Skin of body (tissue), 3 donors: ENCODE measurements at places on chromosomes 12 and 14. TPM values are rescaled to one million over a fixed set of nuclear protein-coding genes. Genes with fewer than 3 reads are reported as not detected.

Gene MANSC4
- total RNA-seq = not detected

- no peak for DNase-seq
Measured at GRCh38 chr14:76812093-76812421, 625 bp downstream of the ANGEL1 start.

Gene GLIPR1L1
- total RNA-seq = not detected

Gene LRIG3
- 241 TPM for total RNA-seq

- no peak for DNase-seq
Measured at GRCh38 chr14:50678163-50678562, 10.1 kb upstream of the SAV1 start.

DNA sequence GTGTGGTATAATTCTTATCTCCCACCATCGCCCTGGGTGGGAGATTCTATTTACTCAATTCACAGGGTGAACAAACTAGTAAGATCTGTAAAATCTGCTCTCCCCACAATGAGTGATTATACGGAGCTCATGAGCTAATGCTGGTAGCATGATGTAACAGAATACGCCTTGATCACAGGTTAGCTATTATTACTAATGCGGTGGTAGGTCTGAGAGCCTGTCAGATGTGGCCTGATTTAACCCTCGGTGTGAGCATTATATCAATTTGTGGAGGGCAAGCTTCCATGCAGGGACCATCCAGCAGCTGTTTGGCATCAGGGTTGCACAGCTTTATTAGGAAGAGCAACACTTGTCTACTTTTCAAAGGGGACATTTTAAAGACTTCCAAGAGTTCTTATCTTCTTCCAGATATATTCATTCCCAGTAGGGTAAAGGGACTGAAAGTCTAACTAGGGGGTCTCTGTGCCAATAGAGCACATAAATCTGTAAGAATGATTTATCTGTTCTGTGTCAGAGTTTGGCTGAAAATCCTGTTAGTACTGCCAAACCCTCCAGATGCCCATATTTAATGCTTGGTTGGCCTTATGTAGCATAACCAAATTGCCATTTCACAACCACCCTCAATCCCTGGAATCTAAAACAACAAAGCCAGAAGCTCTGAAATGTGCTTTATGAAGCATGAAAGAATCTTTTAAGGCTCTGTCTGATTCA lies 18.7 kb downstream of the TSHR start:
- DNase-seq = peak; percentile 61

GRCh38 chr12:26292596-26292995 lies 97.2 kb downstream of the SSPN start:
- no peak for DNase-seq

GRCh38 chr12:19533567-19533966 lies 94.3 kb downstream of the AEBP2 start:
- no peak for DNase-seq

DNA sequence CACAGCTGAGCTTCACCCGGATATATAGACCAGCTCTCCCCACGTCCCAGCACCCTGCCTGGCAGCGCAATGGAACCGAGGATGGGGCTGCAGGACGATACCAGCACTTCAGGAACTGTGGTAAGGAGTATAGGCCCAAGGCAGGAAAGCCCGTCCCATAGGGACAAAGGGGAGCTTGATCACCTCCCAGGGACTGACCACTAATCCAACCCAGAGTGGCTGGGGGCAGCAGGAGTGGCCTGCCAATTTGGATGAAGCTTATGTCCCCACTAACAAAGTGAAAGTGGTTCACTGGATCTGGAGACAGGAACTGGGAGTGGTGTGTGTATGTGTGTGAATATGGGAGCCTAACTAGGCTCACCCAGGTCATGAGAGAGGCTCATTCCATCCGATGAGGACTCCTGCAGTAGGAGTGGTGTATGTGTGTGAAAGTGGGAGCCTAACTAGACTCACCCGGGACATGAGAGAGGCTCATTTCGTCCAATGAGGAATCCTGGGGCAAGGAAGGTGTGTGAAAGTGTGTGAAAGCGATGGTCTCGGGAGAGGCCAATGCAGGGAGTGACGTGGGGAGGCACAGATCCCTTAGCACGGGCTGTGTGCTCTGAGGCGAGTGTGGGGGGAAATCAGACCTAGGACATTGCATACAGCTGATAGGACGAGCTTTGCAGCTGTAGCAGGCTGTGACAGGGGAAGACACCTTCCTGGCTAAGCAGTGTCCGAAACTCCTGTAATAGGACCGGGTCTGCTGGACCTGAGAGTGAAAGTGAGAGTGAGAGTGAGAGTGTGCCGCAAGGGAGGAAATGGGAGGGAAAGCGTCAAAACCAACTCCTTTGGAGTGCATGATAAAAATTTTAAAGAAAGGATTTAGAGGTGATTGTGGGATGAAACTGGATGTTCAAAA lies 25.7 kb downstream of the KLRK1 start:
- peak; percentile 49 for DNase-seq

DNA sequence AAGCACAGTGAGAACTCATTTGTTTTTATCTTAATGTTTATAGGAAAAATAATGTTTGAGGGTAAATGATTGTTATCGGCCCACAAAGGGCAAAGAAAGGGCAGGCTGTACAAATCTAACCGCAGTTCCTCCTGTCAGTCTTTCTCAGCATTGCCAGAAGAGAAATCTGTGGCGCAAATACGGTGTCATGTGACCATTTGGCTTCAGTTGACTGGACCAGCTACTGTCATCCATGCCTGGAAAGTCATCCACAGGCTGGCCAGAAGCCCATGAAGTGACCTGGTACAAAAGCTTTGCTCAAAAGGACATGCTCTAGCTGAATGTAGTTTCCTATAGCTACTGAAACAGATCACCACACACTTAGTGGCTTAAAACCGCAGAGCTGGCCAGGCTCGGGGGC lies 43.6 kb downstream of the HCAR2 start:
- DNase-seq = no peak

GRCh38 chr14:69532561-69533340 lies 41.9 kb downstream of the CCDC177 start:
- DNase-seq = no peak

DNA sequence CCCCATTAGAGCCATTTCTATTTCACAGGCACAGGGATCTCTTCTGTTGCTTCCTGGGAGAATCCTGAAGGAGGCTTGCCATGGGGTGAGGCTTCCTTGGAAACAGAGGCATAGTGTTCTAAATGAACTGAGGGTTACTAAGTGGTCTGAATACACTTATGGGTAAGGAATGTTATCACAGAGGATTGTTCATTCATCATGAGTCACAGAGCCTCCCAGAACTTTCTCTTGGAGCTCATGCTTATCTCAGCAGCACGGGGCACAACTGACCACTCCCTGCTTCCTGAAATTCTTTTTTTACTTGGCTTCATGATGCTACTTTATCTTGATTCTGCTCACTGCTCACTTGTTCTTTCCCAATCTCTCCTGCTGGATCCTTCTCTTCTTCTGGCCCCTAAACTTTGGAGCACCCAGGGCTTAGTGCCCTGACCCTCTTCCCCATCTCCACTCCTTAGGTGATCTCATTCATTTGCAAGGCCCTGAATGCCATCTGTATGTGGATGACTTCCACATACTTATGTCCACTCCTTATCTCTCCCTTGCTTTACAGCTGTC lies 57.9 kb downstream of the ANO6 start:
- DNase-seq = no peak

Gene WIF1
- 17.3 TPM for total RNA-seq

Gene ESR2
- 1.5 TPM for total RNA-seq

Gene TMEM119
- 61.1 TPM for total RNA-seq

DNA sequence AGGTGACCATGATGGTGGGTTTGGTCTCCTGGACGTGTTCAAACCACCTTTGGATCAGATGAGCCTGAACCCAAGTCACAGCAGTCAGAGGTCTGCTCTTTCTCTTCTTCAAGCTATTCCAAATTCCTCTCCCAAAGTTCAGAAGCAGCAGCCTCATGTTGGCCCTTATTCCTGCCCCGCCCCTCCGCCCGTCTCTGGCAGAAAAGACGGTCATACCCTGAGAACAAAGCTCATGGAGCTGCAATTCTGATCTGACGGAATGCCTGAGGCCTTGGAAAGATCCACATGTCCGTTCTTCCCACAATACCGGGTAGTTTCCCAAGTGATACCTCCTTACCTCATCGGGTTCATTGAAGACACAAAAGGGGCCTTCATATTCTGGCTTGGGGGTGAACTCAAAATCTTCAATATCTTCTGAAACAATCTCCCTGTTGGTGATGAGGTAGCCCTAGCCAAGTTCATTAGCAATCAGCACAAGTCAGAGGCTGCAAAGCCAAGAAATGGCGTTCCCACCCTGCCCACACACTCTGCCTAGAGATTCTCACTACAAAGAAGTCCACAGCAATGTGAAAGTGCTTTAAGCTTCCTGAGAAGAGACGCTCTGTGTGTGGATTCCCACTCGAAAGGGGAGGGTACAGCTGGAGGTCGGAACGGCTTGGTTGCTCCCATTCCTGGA lies 11.2 kb downstream of the POLE start:
- no peak for DNase-seq

- no peak for DNase-seq
Measured at GRCh38 chr12:91119089-91119488, 7.8 kb upstream of the LUM start.

- no peak for DNase-seq
Measured at GRCh38 chr12:13373131-13373530, 176.6 kb downstream of the EMP1 start.

DNA sequence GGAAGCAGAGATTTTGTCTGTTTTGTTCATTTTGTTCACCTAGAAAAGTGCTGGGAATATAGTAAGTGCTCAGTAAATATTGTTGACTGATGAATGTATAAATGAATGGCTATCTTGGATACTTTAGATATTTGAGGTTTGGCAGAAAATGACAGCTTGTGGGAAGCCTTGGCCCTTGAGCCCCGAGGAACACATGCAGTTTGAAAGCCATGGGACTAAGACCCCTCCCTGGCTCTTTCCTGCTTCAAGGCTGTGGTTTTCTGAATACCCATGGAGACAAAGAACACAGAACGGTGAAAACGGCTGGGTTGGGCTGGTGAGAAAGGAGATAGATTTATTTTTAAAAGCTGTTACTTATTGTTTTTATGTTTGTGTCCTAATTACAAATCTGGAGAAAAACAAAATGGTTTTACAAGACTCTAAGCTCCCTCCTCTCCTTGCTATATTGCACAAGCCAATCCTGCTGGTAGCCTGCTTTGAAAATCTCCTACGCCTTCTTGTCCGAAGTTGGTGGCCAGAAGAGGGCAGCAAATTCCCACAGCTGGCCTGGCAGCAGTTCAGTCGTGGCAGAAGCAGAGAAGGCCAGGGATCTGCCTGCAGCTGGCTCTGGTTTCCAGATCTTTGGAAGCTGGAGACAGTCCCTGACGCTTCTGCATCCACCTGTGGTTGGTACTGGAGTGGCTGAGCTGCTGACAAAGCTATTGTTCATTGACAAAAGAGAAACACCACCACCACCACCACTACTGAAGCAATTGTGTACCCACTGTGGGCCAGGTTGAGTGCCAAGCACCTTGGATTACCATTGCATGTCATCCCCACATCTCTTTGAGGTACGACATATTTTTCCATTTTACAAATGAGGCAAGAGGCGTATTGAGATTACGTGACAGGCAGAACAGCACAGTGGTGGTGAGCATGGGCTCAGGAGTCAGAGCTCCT lies 5.2 kb upstream of the KRT85 start:
- DNase-seq = peak; percentile 80

GRCh38 chr12:102746963-102747362 lies 170.1 kb downstream of the PAH start:
- DNase-seq = no peak

GRCh38 chr12:89733579-89734201 lies 25.1 kb upstream of the ATP2B1 start:
- no peak for DNase-seq

GRCh38 chr12:100266585-100266834 lies 369 bp downstream of the DEPDC4 start:
- DNase-seq = peak; percentile 51

Gene COA8
- total RNA-seq = 21.8 TPM

GRCh38 chr12:19962192-19962591 lies 406.1 kb upstream of the PDE3A start:
- no peak for DNase-seq

Gene IL31
- not detected for total RNA-seq

- DNase-seq = peak; percentile 26
Measured at GRCh38 chr12:102618197-102618877, 138.0 kb upstream of the IGF1 start.

Gene CLEC4A
- total RNA-seq = 4.7 TPM

GRCh38 chr14:62885451-62885850 lies 159.8 kb downstream of the KCNH5 start:
- no peak for DNase-seq

DNA sequence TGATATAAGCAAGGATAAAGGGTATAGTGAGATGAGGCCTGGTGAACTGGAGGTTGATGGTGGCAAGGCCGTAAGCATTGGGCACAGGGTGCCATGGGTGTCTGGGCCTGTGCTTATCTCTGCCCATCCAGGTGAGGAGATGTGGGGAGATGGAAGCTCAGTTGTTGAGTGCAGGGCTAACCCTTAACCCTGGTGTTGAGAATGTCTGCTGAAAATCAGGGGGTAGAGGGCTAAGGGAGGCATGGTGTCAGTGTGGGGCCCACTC lies 86.1 kb downstream of the SYNE2 start:
- DNase-seq = no peak
